GM04504 (cell line): ENCODE measurements at places on chromosomes 5 and 9.
A peak's percentile ranks its signal among the peaks of the same experiment; 100 is the strongest.

GRCh38 chr9:86185872-86186271 lies 73.6 kb downstream of the C9orf153 start:
- DNase-seq: no peak

GRCh38 chr5:88226881-88227450 lies 41.7 kb downstream of the TMEM161B start:
- no peak for DNase-seq

- no peak for DNase-seq
Measured at GRCh38 chr5:127447827-127448226, 69.6 kb upstream of the PRRC1 start.

DNA sequence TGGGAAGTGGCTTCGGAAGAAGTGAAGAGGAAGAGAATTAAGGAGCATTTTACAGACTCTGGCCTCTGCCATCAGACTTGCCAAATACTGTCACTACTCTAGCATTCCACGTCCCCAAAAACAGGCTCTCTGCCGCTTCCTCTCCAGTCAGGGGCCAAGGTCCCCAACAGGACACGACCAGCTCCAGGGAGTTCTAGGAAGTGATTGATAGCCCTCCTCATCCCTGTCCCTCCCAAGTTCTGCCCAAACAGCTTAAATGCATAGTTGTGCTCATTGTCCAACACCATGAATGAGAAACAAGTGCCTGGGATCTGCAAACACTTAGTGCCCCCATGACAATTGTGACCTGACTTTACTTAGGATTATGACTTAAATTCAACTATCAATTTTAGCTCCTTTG lies 96.5 kb downstream of the MED10 start:
- DNase-seq: no peak

DNA sequence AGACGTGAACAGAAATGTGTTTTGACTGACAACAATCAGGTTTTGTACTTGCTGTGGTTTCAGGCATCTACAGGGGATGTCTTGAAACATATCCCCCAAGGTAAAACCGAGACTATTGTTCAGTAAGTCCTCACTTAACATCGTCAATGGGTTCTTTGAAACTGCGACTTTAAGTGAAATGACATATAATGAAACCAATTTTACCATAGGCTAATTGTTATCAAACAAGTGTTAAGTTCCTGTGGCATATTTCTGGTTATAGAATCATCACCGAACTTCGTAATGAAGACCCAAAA lies 16.4 kb upstream of the OMD start:
- no peak for DNase-seq

DNA sequence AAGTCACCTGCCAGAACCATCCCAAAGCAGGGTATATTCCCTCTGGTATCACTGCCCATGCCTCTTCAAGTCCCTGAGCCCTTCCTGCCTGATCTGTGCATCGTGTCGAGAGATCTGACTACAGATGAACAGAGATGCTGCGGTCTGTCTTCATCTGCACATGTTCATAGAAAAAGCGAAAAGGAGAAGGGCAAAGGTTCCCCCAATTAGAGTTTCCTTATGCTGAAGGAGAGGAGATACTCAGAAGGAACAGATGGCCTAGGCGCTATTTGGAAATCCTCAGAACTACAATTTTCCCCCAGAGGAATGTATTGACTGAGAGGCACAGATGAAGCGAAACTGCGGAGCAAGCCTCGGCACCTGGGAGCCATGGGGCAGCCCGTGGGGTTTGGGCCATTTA lies 170.9 kb downstream of the SEC61B start:
- no peak for DNase-seq

- no peak for DNase-seq
Measured at GRCh38 chr9:38006163-38006562, 62.9 kb downstream of the SHB start.

- no peak for DNase-seq
Measured at GRCh38 chr9:91427873-91428272, 4.2 kb upstream of the NFIL3 start.

DNA sequence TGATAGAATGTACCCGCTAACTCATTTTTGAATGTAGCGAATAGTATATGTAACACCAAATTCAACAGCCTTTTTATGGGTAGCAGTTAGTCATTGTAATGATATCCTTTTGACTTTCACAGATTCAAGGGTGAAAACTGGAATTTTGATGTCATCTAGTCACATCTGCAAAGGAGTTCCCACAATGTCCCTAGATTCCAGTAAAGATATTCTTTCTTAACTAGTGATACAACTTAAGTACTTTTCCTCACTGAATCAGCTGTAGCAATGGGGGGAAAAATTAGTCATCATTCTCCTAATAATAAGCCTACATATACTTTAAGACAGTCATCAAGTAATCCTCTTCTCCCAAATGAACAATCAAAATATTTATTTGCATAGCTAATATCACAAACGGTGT lies 11.5 kb upstream of the SSBP2 start:
- no peak for DNase-seq

GRCh38 chr5:159324102-159324755 lies 6.1 kb downstream of the IL12B start:
- DNase-seq: peak; percentile 83

GRCh38 chr9:80796632-80797031 lies 892.7 kb downstream of the TLE1 start:
- DNase-seq: no peak

DNA sequence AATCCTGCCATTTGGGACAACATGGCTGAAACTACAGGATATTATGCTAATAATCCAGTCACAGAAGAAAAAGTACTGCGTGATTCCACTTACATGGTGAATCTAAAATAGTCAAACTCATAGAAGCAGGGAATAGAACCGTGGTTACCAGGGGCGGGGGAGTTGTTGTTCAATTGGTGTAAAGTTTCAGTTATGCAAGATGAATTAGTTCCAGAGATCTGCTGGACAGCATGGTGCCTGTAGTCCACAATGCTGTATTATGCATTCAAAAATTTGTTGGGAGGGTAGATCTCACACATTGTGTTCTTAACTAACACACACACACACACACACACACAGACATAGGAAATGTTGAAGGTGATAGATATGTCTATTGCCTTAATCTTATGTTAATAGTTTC lies 480.5 kb downstream of the DMRT2 start:
- no peak for DNase-seq

- no peak for DNase-seq
Measured at GRCh38 chr5:131254741-131255140, 9.1 kb upstream of the CDC42SE2 start.

DNA sequence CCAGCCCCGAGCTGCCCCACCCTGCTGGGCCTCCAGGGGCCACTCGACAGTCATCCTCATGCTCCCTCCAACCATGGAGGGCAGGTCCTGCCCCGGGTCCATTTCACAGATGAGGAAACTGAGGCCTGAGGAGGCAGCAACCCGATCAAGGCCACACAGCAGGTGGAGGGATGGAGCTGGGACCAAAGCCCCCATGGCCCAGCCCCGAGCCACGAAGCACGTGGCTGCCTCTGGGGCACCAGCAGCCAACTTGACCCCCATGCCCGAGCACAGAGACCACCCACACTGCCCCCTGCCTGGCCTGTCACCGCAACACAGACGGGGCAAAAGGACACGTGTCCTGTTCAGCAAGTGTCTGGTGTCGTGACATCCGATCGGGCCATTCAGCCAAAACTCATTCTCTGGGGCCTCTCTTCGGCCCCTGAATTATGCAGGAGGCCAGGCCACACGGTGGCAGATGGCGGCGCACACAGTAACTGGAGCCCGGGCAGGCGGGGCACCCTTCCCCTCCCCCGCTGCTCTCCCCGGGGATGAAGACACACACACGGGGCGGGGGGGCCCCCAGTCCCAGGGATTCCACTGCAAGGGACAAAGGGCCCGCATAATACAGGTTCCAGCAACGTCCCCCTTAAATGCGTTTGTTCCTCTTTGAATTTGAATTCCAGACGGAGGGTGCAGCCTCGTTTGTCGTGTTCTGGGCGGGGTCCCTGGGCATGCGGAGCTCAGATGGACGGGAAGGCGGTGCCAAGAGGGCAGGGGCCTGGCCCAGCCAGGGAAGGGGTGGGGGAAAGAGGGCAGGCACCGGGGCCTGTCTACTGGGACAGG lies 29.4 kb upstream of the TMEM250 start:
- no peak for DNase-seq

DNA sequence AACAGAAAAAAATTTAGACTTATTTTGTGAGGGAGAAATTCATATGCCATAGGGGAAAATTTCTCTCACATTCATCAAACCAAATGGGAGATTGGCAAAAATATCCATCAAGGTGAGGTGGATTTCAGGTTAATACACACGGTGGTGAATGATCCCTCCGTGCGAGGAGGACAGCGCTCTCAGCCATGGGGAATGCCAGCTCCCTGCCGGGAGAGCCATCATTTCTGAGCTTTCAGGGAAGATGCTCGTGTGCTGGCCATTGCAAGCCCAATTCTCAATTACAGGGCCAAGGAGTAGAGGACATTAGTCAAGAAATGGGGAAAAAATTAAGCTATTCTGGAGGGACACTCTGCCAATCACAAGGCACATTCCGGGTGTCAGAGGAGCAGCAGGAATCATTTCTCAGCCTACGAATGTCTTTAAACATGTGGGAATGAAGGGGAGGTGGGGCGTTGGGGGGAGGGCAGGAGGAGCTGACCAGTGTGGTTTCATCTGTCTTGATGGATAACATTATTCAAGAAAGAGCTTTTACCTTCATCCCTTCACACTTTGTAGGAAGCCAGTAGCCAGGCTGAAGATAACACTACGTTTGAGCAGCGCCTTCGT lies 165.5 kb downstream of the DAB2IP start:
- no peak for DNase-seq

GRCh38 chr5:52956915-52957747 lies 32.0 kb upstream of the ITGA2 start:
- no peak for DNase-seq

DNA sequence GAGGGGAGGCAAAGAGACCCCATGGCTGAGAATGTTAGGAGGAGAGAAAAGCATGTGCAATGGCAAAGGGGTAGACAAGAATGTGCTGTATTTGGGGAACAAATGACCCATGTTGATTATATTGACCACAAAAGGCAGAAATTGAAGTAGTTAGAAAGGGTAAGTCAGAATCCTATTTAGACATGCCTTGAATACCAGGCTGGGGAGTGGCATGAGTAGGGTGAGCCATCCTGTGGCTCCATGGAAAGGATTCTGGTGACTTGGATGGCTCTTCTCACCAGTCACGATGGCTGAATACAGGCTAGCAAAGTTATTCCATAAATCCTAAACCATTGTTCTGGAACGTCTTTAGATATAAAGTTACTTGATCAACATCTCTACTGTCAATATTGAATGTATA lies 73.4 kb upstream of the MEF2C start:
- no peak for DNase-seq

GRCh38 chr9:78839252-78839651 lies 542.3 kb downstream of the PSAT1 start:
- DNase-seq: no peak

GRCh38 chr5:32932241-32932935 lies 221.3 kb downstream of the NPR3 start:
- no peak for DNase-seq

- no peak for DNase-seq
Measured at GRCh38 chr5:78397831-78398230, 37.4 kb downstream of the SCAMP1 start.

- no peak for DNase-seq
Measured at GRCh38 chr5:28344836-28345433, 1306.5 kb upstream of the CDH9 start.

DNA sequence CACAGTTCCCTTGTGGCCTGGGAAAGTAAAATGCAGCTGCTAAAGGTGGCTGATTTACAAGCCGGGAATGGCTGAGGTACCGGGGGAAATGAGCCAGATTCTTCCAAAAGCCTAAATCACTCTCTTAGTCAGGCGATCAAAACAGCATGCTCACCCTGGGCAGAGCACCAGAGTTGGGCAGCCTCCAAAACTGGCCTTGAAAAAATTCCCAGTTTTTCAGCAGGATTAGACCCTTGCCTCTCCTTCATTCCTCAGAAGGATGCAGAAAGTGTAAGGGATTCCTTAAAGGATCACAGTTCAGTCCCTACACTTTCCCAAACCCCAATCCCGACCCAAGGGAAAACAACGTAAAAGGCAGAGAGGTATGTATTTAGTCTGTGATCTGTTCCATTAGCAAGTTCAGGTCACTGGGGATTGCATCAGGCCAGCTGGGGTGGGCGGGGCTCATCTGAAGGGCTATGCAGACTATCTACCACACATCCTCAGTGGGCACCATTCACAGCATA lies 16.9 kb downstream of the TMEM174 start:
- peak; percentile 80 for DNase-seq

GRCh38 chr9:87270221-87270847 lies 227.3 kb upstream of the DAPK1 start:
- DNase-seq: no peak

DNA sequence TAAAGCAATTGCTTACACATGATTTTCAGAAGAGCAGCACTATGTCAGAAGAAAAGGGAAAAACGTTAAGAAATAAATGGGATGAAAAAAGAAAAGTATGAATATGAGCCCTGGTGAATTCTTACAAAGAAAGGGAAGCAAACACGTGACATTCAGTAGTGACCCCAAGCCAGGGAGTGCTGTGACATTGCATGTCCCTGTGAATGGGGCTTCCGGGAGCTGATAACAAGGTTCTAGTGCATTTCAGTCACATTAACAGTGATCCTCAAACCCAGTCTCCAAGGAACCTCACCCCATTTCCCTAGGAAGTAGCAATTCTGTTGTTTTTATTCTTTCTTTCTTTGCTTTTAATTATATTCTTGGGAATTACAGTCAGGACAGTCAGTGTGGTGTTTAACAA lies 27.3 kb downstream of the TMEM252 start:
- no peak for DNase-seq

GRCh38 chr5:82334085-82334692 lies 56.0 kb upstream of the RPS23 start:
- DNase-seq: no peak

DNA sequence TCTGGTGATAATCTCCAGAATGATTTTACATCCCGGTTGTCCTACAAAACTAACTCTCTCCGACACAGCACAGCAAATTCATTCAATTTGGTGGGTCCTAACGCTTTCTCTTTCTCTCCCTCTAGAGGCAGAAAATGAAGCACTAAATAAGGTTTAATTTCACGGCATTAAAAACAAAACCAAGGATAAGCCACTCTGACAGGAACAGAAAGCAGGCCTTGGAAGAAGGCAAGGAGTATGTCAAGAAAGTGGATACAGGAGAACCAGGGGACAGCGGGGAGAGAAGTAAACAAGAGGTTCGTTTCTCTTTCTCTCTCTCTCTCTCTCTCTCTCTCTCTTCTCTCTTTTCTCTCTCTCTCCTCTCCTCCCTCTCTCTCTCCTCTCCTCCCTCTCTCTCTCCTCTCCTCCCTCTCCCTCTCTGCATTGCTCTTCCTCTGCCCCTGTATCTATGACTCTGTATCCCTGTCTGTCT lies 49.8 kb downstream of the EBF1 start:
- DNase-seq: peak; percentile 49

DNA sequence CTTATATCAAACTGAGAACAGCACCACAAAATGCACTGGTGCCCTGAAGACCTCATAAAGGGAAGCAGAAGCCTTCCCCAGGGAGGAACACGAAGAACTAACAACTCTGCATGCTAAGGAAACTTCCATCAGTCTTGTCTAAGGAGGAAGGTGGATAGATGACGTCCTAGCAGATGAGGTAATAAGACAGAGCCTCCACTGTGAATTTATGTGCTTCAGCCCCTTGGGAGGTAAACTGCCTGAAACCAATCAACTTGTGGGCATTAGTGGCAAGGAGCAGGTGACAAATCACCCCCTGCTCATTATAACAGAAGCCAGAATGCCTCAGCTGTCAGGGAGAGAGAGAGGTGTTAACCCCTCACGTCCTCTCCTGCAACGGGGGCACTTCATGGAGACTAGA lies 48.9 kb upstream of the SPIN1 start:
- no peak for DNase-seq
